Esophagus (tissue), 2 donors: ENCODE measurements at places on chromosomes 13 and 19. TPM values are rescaled to one million over a fixed set of nuclear protein-coding genes. Genes with fewer than 3 reads are reported as not detected.

The KLK12 gene
- 12.4 TPM for polyA plus RNA-seq

The UBE2L5 gene
- 0.06 TPM for polyA plus RNA-seq

The POU2F2 gene
- polyA plus RNA-seq = 0.39 TPM

The ZNF442 gene
- polyA plus RNA-seq = 0.26 TPM

The ZNF540 gene
- polyA plus RNA-seq = 1.6 TPM

The ADM5 gene
- 2.0 TPM for polyA plus RNA-seq

The ZNF134 gene
- 2.8 TPM for polyA plus RNA-seq

The CBARP gene
- polyA plus RNA-seq = 0.95 TPM

The KASH5 gene
- not detected for polyA plus RNA-seq
